ENCODE measurements at places on chromosomes 2 and 18.

GRCh38 chr2:205807758-205808157 is 125.5 kb downstream of the NRP2 start:
- DNase-seq, result no peak

DNA sequence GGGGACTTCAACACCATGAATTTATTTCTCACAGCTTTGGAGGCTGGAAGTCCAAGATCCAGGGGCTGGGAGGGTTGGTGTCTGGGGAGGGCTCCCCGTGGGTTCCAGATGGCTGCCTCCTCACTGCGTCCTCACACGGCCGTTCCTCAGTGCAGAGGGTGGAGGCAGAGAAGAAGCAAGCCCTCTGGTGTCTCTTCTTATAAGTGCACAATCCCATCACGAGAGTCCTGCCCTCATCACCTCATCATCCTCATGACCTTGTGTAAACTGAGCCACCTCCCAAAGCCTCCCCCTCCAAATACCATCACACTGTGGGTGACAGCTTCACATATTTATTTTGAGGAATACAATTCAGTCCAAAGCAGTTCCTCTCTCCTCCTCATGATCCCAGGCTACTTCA is 26.3 kb downstream of the TMEM163 start:
- no peak for DNase-seq

GRCh38 chr2:45643095-45643494 is 8.4 kb upstream of the PRKCE start:
- no peak for DNase-seq

DNA sequence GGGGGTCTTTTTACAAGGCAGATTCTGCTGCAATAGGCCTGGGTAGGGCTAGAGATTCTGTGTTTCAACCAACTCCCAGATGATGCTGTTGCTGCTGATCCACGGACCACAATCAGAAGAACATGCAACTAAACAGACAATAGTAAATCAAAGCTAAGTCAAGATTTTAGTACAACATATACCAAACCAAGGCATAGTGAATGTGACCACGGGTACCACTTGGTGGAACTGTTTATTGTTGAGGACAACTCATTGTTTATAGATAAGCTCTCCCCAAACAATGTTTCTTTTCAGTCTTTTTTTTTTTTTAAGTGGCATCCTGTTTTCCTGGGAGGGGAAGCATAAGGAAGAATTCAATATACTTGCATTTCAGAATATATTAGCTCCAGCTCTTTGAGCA is 36.0 kb upstream of the DARS1 start:
- DNase-seq, result no peak

GRCh38 chr18:8824846-8825245 is 119.5 kb downstream of the MTCL1 start:
- no peak for DNase-seq

DNA sequence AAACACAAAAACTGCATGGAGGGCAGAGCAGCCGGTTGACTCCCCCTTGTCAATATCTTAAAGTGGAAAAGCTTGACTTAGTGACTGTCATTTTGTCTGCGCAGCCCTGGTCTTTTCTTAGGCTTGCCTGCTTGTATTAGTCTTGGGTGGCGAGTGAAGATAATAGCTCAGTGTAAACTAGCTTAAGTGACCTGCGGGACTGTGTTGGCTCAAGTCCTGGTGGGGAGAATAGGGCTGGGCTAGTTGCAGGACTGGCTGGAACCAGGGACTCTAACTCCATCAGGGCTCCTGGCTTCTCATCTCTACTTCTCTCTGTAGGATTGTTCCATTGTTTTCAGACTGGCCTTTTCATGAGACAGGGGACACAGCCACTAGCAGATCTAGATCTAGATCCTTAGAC is 8.1 kb upstream of the ATG16L1 start:
- DNase-seq, result no peak

DNA sequence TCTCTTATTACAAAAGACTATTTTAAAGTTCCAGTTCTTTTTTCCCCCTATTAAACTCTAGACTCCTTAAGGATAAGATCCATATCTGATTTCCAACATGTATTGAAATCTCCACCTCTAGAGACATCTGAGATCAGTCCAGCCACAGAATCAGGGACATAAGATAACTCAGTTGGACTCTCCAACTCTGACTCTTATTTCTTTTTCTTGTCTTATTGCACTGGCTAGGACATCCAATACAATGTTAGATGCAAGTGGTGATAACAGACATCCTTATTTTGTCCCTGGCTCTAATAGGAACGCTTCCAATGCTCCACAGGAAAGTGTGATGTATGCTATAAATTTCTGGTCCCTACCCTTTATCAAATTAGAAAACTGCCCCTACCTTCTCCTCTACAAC is 158.1 kb downstream of the TNS1 start:
- DNase-seq, result no peak

Data from activated CD4-positive, alpha-beta T cell treated with anti-CD3 and anti-CD28 coated beads, Interleukin-2, amount 50 U/mL, for 1 hour (primary cell).